A549 (cell line): ENCODE measurements at places on chromosomes 2 and 18. TPM values are rescaled to one million over a fixed set of nuclear protein-coding genes. Genes with fewer than 3 reads are reported as not detected.
A peak's percentile ranks its signal among the peaks of the same experiment; 100 is the strongest.

Gene DIPK1C
- not detected in 3 replicates for polyA plus RNA-seq

Gene ALPG
- 0.04 to 0.07 TPM in 2 of 3 replicates, not detected in the other for polyA plus RNA-seq

DNA sequence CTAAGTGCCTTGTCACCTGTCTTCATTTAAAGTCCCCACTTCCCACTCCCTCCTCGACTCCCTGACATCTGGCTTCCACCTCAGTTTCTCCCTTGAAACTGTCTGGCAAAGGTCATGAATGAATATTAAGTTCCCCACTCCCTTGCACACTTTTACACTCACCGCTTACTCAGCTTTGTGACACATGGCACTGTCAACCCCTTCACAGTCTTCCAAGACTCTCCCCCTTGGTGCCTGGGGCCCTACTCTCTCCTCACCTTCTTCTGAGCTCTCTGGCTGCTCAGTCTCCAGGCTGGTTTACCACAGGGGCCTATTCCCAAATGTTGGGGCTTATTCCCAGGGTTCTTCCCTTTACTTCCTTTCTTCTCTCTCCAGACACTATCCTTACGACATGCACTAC, 17.9 kb upstream of the PTPN4 start:
- no peak for DNase-seq

GRCh38 chr2:196586511-196586991, 53.0 kb upstream of the CCDC150 start:
- DNase-seq = peak; percentile 23

GRCh38 chr2:61707984-61708852, 145.6 kb downstream of the FAM161A start:
- DNase-seq = peak; percentile 79

DNA sequence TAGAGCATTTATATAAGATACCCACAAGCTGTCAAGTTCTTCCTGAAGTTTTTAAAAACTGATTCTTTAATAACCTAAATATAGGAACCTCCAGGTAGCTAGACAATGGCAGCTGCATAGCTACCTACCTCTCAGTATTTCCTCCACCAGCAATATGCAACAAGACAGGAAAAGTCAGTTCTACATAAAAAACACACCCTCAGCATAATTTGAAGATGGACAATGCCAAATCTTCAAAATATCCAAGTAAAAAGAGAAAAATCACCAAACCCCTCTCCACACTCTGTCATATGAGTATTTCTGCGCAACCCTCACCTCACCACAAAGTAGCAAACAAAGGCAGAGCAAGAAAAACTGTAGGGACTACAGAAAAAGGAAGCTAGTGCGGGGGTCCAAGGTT, 51.4 kb downstream of the GTF3C3 start:
- no peak for DNase-seq

- DNase-seq = no peak
Measured at GRCh38 chr18:22778996-22779395, 154.1 kb upstream of the RBBP8 start.

Gene PRSS56
- 0.07 TPM in 1 of 3 replicates, not detected in the others for polyA plus RNA-seq

DNA sequence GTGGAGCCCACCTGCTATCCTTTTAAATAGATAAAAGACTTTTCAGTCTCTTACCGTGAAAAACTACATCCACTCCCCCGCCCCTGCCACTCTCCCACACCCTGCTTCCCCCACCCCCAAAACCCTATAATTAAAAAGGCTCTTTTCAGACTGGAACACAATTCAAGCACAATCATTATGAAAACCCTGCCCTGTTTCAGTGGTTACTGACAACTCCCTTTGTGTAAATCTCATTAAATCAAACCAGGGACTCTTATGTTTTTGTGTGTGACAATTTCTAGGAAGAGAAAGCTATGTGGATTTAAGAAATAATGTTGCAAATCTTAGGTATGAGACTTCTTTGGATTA, 21.0 kb upstream of the ZNF532 start:
- no peak for DNase-seq

DNA sequence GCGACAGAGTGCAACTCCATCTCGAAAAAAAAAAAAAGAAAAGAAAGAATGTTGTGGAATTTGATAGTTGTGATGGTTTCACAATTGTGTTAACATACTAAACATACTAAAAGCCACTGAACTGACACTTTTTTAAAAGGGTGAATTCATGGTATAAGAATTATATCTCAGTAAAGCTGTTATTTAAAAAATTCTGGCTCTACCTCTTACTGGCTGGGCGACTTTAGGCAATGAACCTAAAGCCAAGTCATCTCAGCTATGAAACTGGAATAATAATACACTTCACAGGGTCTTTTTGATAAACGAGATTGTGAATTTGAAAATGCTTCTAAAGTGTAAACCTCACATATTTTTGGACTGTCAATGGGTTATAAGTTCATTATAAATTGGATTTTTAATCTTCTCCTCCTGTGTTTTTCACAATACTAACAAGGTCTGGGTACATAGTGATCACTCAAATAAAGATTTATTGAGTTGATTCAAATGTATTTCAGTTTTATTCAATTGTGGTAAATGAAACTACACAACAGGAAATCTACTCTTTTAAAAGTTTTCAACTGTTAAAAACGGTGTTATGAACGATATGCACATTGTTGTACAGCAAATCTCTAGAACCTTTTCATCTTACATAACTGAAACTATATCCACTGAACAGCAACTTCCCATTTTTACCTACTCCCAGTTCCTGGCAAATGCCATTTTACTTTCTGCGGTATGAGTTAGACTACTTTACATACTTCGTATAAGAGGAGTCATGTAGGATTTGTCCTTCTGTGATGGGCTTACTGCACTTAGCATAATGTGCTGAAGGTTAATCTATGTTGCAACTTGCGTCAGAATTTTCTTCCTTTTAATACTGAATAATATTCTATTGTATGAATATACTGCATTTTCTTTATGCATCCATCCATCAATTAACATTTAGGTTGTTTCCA, 43.0 kb upstream of the GTF2A1L start:
- DNase-seq = no peak

DNA sequence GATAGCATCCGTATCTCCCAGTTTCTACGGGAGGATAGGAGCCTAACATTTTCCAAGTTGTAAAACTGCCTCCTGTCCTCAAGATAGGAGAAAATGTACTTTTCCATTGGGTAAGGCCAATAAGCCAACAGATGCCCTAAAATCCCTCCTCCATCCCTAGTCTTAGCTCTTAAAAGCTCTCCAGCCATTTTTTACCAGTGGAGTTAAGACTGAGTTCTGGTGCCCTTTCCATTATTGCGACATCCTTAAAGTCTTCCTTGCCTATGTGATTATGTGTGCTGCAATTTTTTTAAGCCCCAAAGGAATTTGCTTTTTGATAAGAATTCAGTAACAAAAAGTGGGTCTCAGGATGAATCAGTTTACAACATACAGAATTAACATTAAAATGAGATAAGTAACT, 33.0 kb downstream of the LINC00305 start:
- DNase-seq = no peak

Gene IL1A
- 0.10 to 0.11 TPM in 2 of 3 replicates, not detected in the other for polyA plus RNA-seq

DNA sequence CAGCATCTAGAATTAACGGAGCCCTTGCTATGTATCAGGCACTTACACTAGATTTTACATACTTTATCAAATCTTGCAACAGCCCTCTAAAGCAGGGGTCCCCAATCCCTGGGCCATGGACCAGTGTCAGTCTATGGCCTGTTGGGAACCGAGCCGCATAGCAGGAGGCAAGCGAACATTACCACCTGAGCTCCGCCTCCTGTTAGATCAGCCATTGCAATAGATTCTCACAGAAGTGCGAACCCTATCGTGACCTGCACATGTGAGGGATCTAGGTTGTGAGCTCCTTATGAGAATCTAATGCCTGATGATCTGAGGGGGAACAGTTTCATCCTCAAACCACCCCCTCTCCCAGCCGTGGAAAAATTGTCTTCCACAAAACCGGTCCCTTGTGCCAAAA, 13.4 kb downstream of the DNAJB2 start:
- no peak for DNase-seq

GRCh38 chr18:75723521-75724340, 296.2 kb upstream of the SMIM21 start:
- no peak for DNase-seq

DNA sequence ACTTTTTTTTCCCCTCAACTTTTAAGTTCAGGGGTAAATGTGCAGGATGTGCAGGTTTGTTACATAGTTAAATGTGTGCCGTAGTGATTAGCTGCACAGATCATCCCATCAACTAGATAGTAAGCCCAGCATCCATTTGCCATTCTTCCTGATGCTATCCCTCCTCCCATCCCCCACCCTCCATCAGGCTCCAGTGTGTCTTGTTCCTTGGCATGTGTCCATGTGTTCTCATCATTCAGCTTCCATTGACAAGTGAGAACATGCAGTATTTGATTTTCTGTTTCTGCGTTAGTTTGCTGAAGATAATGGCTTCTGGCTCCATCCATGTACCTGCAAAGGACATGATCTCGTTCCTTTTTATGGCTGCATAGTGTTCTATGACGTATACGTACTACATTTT, 47.2 kb upstream of the STON1 start:
- DNase-seq = no peak

Gene FAM110C
- polyA plus RNA-seq = 0.04 to 0.17 TPM (median 0.08 TPM) in 3 replicates

Gene CAPN14
- polyA plus RNA-seq = 0.04 to 0.09 TPM (median 0.08 TPM) in 3 replicates

Gene LIMS4
- 0.09 to 0.17 TPM (median 0.14 TPM) in 3 replicates for polyA plus RNA-seq

Gene REG3G
- polyA plus RNA-seq = not detected in 3 replicates

- no peak for DNase-seq
Measured at GRCh38 chr2:165253178-165253577, 14.0 kb downstream of the SCN2A start.

Gene KLHL14
- not detected in 3 replicates for polyA plus RNA-seq

Gene CXCR2
- not detected in 3 replicates for polyA plus RNA-seq

GRCh38 chr18:24176727-24177416, 38.0 kb downstream of the CABYR start:
- peak; percentile 55 for DNase-seq

DNA sequence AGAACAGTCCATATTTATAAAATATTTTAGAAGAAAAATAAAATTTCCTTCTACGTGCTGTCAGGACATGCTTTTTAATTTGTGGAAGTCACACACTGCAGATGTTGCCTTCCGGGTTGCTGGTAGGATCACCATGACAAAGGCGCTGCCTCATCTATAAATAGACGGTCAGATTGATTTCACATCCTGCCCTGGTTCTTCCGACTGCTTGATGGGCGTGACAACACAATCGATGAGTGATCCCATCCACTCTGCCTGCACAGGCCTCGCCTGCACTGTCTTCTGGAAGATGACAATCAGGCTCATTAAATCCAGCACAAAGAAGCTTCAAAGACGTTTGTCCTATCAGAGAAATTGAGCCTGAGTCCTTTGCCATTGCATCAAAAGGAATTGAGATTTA, 318.9 kb upstream of the TRIB2 start:
- no peak for DNase-seq

DNA sequence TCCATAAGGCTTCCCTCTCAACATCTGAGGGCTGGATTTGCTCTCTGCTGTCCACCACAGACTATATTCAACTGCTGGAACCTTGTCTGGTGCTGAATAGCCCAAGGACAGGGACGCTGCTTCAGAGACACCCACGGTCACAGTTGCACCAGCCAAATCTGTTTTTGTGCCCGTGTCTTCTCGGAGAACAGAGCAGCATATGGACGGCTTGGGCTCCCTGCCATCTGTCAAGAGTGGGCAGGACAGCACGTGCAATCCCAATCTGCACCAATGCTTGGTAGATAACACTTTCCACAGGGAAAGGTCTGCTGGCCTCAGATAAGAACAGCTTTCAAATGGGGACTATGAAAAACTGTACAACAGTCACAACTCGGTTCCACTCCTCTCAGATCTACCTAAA, 466.1 kb downstream of the TGIF1 start:
- no peak for DNase-seq

DNA sequence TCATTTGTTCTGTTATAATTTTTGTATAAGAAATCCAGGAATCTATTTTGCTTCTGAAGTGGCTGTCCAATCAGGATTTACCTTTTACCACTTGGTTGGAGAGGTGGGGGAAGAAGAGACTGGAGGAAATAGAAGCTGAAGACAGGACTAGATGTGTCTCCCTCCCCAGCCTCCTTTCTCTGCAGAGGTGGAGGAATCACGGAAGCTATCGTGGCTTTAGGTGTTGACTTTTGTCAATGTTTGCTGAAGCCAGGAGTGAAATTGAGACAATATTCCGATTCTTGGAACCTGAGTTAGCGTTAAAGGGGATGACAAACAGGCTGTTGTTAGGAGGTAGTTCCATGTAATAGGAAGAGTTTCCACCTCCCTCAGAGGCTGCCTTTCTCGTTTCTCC, 43.5 kb downstream of the PDCL3 start:
- no peak for DNase-seq

- DNase-seq = no peak
Measured at GRCh38 chr18:71597219-71597618, 946.9 kb downstream of the CBLN2 start.

DNA sequence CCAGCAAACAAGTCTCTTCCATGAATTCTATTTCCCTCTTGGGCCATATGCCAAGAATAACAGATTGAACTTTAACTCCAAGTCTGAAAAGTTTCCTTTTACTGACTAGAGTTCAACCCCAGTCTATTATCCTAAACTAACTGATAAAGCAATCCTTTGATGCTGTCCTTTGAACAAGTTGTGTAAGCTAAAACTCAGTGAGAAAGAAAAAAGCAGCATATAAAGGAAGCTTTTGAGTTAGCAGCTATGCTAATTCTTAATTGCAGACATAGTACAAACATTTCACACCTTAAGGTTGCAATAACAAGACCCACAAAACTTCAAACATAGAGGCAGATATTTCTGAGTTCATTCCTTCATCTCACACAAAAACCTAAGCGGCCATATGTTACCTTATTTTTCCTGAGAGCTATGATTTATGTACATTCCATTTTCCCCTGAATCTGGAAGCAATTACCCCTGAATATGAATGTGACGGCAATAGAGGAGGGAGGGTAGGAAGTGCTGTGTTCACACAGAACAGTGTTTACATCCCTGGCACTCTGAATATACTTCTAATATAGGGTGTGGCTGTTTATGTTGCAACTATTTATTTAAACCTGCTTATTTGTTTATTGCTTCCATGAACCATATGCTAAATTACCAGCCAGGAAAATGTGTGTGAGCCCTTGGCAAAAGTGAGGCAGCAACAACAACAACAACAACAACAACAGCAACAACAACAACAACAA, 180.6 kb downstream of the IRS1 start:
- peak; percentile 49 for DNase-seq

- DNase-seq = no peak
Measured at GRCh38 chr2:125312342-125312741, 1287.3 kb downstream of the CNTNAP5 start.

GRCh38 chr2:170582751-170583463, 132.2 kb upstream of the SP5 start:
- DNase-seq = no peak

Gene SMC6
- polyA plus RNA-seq = 26.0 to 30.7 TPM (median 29.9 TPM) in 3 replicates

Gene MYO3B
- not detected in 3 replicates for polyA plus RNA-seq

- peak; percentile 36 for DNase-seq
Measured at GRCh38 chr2:70887550-70888246, 48.0 kb upstream of the ATP6V1B1 start.

DNA sequence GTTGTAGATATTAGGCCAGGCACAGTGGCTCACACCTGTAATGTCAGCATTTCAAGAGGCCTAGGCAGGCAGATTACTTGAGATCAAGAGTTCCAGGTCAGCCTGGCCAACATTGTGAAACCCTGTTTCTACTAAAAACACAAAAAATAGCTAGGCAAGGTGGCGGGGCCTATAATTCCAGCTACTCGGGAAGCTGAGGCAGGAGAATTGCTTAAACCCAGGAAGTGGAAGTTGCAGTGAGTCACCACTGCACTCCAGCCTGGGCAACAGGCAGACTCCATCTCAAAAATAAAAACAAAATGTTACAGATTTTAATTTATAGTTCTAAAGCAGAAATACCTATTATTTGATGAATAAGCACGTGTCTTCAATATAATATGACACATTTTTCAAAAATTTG, 65.6 kb upstream of the UBXN4 start:
- no peak for DNase-seq
